Activated CD4-positive, alpha-beta T cell treated with anti-CD3 and anti-CD28 coated beads, Interleukin-2, amount 50 U/mL, for 16 hours (primary cell): ENCODE measurements at places on chromosomes 1 and 21.

DNA sequence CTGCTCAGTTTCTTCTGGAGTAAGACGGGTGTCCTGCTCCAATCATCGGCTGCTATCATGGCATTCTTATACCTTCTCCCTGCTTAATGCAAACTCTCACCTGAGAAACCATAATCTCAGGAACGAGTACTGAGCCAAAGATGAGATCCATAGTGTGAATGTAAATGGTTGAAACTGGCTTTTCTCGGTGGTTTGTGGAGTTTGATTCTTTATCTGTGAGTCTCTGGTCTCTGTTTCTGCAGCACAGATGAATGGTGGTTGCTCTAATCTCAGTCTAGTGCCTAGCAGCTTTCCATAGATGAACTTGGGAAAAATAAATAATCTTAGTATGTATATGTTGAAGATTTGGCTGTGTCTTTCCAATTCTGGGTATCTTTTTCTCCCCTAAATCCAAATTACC lies 274.4 kb downstream of the HHAT start:
- no peak for DNase-seq

GRCh38 chr21:32130031-32130891 lies 148.6 kb downstream of the MIS18A start:
- no peak for DNase-seq

DNA sequence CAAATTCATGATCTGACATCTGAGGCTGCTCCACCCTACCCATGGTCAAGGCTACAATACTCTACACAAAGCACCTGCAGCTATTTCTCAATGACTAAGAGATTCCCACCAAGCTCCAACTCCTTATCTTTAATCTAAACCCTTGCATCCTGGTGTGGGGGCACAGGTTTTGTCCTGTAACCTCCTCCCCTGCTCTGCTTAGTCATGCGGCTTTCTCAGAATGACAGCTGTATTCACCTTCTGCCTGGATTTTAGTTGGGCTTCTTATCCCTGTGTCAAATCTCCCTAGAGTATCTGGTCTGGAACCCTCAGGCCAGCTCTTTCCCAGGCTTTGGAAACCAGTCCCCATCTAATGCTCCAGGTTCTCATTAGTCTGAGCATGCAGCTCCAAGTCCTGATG lies 159.0 kb downstream of the BARHL2 start:
- DNase-seq: no peak

- no peak for DNase-seq
Measured at GRCh38 chr21:38460171-38460742, 38.0 kb downstream of the ERG start.

- DNase-seq: no peak
Measured at GRCh38 chr1:115829023-115829674, 11.8 kb downstream of the NHLH2 start.

DNA sequence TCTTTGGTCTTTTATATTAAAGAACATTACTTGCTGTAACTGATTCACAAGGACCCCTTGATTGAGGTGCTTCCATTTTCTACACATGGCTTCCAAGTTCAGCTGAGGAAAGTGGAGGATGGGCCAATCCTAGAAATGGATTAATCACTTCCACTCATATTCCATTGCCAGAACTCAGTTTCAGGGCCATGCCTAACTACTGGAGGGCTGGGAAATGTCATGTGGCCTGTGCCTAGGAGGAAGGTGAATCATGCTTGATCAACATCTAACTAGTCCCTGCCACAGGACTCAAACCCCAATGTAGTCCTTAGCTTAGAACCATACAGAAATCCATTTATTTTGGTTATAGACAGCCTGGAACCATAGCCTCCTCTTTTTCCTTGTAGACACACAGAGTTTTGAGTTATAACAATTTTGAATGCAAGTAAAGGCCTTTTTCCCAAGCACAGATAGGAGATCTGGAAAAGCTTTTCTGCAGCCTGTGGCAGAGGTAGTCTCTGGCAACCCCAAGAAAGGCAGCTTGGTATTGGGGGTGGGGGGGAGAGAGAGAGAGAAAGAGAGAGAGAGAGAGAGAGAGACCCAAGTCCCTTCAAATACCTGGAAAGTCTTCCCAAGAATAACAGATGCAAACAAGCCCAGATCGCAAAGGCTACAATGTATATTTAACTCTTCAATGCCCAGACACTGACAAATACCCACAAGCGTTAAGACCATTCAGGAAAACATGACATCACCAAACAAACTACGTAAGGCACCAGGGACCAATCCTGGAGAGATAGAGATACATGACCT lies 12.5 kb downstream of the MAST2 start:
- no peak for DNase-seq

DNA sequence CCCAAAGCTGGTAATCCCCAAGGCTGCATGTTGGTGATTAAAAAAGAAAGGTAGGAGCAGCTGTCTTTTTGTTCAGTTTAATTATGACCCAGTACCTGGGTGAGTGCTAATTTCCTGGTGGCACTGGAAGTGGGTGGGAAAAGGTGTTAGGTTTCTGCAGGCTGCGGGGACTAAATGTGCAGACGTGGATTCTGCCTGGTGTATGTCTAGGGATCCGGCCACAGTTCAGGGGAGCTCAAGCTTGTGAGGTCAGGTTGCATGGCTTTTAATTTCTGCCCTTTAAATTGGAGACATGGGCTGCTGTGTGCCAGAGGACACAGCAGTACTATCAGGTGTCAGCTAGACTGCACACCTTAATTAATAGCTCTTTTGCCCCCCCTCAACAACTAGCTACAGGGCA lies 20.3 kb upstream of the TBX19 start:
- DNase-seq: no peak

DNA sequence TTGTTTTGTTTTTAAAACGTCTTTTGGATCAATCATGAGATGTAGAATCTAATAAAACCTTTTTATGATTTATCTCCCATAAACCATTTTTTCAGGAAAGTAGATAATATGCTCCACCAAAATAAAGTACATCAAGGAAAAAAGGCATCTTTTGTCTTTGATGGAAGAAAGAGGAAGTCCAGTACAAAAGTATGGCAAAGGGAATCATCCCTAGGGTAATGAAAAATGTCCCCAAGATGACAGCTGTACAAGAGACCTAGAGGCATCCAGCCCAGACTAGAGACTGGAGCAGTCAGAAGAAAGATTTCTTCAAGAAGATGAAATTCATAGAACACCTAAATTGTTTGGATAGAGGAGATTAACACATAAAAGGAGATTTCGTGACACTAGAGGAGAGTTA lies 32.3 kb upstream of the GFI1 start:
- DNase-seq: no peak

- no peak for DNase-seq
Measured at GRCh38 chr1:212315184-212315583, 30.0 kb downstream of the PPP2R5A start.

- DNase-seq: no peak
Measured at GRCh38 chr1:167099851-167100250, 6.0 kb downstream of the STYXL2 start.

DNA sequence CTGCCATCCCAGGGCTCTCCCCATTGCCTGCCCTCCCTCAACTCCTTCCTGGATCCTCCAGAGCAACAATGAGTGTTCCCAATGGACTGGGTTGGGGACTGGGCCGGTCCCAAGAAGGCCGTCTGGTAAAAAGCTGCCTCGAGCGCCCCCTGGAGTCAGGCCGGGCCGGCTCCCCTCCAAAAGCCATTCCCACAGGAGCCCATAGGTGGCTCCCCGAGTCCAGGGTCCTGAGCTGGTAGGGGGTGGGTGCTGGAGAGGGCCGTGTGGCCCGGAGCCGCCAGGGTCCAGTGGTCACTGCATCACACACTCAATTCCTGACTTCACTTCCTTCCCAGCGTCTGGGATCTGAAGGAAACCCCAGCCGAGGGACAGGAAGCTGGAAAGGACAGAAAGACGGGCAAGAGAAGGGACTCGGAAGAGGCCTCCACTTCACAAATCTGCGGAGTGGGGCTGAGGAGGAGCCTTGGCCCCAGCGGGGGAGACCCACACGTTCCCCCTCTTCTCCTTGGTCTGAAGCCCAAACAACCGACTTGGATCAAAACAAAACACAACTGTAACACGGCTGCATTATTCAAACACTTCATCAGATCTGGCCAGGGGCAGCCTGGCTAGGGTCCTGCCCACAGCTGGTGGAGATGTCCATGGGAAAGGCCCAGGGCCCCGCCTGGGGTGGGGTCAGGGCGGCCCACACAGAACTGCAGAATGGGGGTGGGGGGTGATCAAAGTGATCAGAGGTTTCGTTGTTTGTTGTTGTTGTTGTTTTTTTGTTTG lies 10.9 kb upstream of the ALDH4A1 start:
- DNase-seq: peak; percentile 73

DNA sequence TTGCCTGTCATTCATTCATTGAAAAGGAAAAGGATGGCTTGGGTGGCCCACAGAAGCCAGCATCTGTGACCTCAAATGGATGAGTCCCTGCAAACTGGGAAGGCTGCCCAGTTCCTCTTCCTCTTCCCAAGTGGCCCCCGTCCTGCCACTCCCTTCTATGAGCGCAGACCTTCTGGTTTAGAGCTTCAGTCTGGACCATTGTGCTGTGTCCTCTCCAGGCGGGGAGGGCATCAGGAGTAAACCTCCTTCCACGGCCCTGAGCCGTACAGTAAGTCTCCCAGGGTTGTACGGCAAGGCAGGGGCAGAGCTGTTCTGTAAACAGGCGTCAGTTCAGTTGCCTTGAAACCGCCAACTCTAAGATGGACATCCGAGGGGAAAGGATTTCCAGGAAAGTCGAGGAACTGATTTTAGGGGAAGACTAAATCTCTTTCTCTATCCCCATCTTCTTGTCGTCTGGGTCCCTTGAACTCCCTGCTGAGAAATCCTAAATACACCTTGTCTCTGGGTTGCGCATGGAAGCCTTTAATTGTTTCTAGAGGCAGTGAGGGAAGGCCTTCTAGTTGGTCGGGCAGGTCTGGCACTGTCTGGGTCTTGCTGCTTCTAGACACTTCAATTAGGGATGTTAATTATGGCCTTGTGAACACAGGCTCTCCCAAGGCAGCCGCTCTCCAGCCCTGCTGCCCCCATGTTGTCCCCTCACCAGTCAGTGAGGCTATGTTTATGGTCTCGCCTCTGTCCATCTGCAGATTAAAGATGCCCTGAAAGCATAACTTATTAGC lies 22.1 kb downstream of the SOX13 start:
- no peak for DNase-seq

- DNase-seq: no peak
Measured at GRCh38 chr1:198915327-198916231, 276.7 kb downstream of the PTPRC start.

DNA sequence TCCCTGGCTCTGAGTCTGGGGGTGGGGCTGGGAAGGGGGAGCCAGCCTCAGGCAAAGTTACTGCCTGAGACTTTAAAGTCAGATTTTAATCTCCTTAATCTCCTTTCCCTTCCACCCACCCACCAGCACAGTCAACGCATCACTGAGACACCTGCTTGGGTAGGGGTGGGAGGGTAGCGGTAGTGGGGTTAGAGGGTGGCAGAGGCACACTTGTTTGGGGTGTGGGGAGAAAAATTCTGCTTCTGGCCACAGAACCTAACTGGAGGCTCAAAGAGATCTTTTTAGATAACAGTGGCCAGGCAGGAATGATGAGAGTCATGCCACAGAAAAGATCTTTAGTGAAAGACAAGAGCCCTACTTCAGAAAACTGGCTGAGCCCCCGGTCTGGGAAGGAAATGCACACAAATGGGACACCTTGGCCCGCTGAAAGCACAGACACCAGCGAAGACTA lies 44.1 kb downstream of the CD247 start:
- no peak for DNase-seq

GRCh38 chr1:208431721-208432120 lies 187.5 kb upstream of the PLXNA2 start:
- DNase-seq: no peak

DNA sequence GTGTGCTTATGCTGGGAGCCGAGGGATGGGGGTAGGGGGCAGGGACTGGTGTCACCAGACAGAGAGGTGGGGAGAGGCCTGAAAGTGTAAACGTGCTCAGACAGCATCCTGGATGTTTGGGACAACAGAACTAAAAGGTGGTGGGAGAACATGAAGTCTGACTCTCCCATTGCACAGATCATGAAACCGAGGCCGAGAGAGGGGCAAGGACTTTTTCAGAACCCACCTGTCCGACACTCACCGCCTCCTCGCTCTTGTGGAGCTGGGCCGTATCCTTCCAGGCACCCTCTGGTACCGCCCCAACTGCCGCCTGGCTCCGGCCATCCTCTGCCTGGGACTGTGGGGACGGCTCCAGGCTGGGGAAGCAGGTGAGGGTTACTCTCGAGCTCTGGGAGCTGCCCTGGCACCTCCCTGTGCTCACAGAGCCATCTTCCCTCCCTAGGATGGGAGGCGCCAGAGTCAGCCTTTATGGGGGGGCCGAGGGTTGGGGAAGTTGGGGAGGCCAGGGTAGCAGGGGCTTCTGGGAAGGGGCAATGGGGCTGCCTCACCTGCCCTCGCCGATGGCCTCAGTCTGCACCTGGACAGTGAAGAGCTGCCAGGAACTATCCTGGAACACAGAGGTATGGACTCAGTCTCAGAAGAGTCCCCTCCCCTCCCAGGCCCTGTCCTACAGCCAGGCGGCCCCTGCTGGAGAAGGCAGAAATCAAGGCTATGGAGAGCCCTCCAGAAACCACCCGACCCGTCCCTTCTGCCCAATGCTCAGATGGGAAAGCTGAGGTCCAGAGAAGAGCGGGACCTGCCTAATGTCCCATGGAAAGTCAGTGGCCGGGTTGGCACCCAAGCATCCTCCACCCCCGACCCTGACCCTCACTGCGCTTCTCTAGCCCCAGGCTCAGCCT lies 7.0 kb downstream of the ATP13A2 start:
- no peak for DNase-seq

GRCh38 chr1:190436615-190437014 lies 41.0 kb downstream of the BRINP3 start:
- DNase-seq: no peak

DNA sequence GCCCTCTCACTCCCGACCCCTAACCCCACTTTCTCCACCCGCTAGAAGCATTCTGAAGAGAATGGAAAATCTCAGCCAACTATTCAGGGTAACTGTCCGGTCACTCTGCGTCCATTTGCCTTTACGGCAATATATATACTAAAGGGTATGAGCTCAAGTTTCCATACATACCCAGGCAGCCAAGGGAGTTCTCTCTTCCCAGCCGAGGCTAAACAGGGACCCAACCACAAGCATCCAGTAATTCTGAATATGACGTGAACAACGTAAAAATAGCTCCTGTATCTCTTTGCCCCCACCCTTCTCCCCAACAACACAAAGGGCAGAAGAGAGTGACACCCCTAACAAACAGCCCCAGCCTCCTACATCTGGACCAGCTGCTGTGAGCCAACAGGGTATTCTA lies 67.7 kb downstream of the SSBP3 start:
- DNase-seq: no peak

- no peak for DNase-seq
Measured at GRCh38 chr1:150295476-150295875, 1.8 kb downstream of the MRPS21 start.

DNA sequence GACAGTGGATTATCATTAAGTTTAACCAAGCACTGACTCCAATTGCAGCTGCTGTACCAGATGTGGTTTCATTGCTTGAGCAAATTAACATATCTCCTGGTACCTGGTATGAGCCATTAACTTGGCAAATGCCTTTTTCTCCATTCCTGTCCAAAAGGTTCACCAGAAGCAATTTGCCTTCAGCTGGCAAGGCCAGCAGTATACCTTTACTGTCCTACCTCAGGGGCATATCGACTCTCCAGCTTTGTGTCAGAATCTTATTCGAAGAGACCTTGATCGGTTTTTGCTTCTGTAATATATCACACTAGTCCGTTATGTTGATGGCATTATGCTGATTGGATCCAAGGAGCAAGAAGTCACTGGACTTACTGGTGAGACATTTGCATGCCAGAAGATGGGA lies 9.5 kb upstream of the GTF2B start:
- no peak for DNase-seq
